ENCODE measurements at places on chromosomes 12 and 14.
A peak's percentile ranks its signal among the peaks of the same experiment; 100 is the strongest.

- DNase-seq: peak; percentile 16
Measured at GRCh38 chr14:50342221-50343078, 30.3 kb downstream of the DMAC2L start.

DNA sequence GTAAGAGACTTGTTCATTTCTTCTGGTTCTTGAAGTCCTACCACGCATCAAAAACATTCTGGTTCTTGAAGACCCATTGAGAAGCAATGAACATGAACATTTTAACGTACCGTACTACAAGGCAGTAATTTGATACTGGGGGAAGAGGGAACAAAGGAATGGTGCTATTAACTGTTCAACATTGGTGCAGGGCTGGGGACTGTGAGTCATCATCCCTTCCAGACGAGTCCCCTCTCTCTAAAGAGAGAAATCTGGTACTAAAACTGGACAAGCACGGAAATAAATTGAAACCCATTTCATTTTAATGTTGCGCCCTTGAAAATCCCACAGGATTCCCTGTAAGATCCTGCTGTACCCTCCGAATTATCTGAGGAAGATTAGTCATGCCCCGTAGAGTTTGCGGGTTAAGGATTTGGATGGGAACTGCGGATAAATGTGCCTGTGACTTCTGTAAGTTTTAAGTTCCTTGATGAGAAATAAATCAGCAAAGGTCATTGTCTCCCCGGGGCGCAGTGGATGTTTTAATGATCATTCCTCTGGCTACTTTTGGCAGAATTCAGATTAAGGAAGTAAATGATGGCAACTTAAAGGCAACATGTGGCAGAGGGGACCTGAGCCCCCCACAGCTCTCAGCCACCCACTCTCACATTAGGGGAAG lies 78.6 kb downstream of the KCNK13 start:
- DNase-seq: no peak

DNA sequence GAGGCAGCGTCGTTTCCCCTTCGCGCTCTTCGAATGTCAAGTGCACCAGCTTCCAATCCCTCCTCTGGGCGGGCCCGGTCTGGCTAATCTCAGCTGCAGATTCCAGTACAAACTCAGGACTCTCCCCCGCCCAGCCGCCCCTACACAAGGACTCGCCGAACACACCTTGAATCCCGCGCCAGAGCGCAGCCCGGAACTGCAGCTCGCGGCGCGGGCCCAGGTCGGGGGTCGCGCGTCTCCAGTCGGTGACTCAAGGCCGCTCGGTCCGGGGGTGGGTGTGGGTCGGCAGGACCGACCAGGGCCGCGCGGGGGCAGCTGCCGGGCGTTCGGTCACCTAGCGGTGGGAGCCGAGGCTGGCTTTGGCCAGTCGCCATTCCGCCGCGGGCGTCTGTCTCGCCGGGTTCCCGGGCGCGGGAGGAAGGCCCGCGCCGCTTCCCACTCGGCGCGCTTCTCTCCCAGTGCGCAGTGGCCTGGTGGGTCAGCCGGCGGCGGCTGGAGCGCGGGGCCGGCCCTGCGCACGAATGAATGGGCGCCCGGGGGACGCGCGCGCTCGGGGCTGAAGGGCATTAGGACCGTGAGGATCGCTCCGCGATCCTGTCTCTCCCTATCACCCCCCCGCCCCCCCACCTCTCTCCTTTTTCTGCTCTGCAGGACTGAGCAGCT lies at the start of gene GALNT16:
Gene GALNT16 (plus strand): TSS at position 632 of the 663 bp plus-strand sequence. CDS start 133 bp downstream, outside the sequence.
- DNase-seq: no peak

- no peak for DNase-seq
Measured at GRCh38 chr12:49888461-49889151, 15.1 kb downstream of the FAIM2 start.

- no peak for DNase-seq
Measured at GRCh38 chr12:28893365-28893764, 255.7 kb upstream of the FAR2 start.

DNA sequence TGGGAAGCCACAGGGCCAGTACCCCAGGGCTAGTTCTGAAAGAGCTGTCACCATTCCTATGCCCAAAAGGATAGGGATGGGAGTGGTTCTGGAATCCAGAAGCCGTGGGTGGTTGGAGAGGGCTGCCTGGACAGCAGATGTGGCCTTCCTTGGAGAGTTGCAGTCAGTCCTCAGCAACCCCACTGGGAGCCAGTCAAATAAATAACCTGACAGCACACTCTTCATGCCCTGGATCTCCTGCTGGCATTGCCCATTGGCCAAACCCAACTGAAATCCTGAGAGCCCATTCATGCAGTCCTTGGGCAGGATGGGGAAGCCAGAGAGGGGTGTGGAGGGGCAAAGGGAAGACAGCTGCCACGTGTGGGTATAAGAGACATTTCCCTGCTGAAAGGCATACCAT lies 128.2 kb downstream of the PTPN11 start:
- DNase-seq: no peak

GRCh38 chr12:49230805-49231194 lies 34.1 kb upstream of the TUBA1C start:
- DNase-seq: no peak

DNA sequence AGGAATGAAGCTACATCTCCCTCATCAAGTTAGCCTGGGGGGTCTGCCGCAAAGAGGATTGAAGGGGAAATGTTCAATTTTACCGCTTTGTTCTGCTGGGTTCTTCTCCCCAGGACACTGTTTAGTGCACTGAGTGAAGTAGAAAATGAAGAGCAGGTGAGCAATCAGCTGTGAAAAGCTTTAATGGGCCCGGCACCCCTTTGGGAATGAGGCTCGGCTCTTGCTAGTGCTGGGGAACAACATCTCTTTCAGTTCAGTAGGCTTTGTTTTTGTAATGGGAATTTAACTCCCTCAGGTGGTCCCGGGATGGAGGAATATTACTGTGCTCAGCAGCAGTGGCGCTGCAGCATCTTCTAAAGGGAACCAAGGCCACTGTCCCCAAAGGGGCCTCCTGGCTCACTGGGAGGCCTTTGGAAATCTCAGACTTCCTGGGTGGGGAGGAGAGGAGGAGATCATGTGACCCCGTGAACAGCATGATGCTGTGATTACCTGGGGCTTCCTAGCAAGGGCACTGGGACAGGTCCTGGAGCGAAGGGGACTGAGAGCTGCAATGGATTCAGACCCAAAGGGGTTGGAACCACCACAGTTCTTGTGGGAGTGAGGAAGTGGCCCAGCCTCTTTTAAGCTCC lies 85.2 kb upstream of the MAX start:
- DNase-seq: no peak

DNA sequence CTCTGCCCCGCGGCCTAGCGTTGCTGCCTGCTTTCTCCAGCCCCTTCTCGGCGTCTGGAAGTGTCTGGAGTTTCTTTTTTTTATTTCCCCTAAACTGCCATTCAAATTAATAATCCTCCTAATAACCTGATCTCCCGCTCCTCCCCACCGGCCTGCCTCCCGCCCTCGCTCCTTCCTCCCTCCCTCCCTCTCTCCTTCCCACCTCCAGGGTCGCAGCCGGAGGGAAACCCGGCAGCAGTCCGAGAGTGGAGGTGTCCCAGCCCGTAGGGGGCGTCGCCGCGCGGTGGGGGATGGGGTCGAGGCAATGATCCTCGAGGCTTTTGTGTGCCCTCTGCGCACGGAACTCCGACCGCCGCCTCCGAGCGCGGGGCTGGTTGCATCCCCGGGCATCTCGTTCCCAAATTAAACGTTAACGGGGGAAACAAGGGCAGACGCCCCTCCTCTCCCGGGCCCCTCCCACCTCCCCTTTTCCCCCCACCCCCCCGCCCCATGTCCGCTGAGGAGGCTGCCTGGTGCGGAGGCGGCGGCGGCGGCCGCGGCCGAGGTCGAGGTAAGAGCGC lies 1.0 kb upstream of the SOCS2 start:
- no peak for DNase-seq

- no peak for DNase-seq
Measured at GRCh38 chr12:99920353-99920960, 64.3 kb downstream of the ANKS1B start.

- no peak for DNase-seq
Measured at GRCh38 chr12:89740943-89741342, 32.3 kb upstream of the ATP2B1 start.

GRCh38 chr12:6208130-6208529 lies 7.9 kb downstream of the CD9 start:
- no peak for DNase-seq

DNA sequence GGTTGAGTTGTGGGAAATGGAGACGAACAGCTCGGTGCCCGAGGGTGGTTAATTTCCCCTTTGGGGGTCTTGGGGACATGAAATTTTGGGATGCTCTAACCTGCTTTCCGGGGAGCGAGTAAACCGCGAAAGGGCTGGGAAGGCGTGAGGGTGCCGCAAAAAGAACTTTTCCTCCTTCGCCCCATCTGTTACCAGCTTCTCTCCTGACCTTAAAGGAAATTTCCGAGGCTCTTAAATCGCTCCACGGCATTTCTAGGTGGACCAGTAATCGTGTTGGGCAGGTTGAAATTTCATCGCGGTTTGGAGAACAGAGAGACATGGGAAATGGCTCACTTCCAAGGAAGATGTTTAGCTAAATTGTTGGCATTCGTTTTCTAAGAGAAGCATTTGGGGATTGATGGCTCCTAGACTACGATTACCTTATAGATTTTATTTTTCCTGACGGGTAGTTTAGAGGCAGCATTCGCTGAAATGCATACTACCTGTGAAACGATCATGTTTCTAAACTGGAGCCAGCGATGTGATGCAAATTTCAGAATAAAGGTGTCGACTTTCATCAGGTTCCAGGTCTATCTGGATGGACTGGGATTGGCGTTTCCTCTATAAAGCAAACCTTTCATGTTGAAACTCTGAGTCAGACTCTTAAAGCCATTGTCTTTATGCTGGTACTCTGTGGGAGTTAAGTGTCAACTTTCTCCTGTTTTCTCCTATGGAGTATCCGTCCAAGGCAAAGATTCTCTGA lies 414.5 kb downstream of the PCNX1 start:
- DNase-seq: peak; percentile 26

- DNase-seq: no peak
Measured at GRCh38 chr12:46387670-46388069, 15.1 kb upstream of the SLC38A2 start.

- DNase-seq: no peak
Measured at GRCh38 chr12:75207338-75208083, 2.1 kb downstream of the KCNC2 start.

DNA sequence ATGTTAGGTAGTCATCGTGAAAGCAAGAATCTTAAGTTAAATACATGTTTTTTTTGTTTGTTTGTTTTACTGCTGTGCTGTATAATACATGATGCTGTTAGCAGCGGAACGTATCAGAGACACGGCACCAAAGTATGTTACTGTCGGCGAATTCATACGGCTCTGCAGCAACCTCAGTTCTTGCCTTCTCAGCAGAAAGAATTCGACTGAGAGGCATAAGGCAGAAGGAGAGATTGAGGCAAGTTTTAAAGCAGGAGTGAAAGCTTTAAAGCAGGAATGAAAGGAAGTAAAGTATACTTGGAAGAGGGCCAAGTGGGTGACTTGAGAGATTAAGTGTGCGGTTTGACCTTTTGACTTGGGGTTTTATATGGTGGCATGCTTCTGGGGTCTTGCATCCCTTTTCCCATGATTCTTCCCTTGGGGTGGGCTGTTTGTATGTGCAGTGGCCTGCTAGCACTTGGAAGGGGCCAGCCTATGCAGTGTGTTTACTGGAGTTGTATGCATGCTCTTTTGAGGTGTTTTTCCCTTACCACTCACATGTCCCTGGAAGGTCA lies 23.7 kb downstream of the LEMD3 start:
- DNase-seq: no peak

GRCh38 chr12:112944024-112944690 lies 5.9 kb downstream of the OAS3 start:
- no peak for DNase-seq

DNA sequence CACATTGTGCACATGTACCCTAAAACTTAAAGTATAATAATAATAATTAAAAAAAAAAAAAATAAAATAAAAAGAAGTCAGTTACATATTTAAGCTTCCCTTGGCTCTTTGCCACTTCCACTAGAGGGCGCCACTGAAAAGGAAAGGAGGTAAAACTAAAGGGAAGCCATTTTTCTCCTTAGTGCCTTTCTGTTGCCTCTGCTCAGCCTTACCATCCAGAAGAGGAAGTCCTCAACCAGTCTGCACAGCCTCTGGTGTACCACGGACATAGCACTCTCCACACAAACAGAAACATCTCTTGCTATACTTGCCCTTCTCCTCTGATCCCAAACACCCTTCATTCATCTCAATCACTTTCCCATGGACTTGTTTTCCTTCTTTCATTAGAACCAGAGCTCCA lies 169.0 kb upstream of the EEA1 start:
- no peak for DNase-seq

DNA sequence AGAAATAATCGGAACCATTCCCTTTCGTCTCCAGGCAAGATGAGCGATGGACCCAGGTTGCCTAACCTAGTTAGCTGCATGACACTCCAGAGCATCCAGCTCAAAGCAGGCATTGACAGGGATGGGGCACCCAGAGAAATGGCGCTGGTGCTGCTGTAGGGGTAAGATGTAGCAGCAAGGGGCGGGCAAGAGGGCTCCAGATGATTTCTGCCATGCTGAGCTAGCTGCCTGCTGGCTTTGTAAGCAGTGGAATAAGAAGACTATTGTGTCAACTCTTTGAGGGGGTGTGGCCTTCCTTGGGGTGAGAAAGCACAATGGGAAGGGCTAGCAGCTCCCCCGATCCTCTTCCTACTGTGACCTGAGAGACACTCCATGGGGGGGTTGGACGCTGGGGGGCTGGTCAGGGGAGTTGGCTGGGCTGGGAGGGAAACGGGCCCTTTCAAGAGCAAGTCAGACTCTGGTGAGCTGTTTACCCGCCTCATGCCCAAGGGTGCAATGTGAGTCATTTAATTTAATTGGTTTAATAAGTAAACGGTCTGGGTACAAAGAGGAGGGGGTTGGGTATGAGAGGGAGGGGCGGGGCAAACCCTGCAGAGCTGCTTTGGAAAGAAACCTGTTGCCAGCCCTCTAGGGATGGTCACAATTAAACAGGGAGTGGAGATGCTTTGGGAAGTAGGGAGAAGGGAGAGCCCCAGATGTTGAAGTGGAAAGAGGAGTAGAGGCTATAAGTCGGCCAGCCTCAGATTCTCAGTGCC lies 50.5 kb downstream of the B4GALNT3 start:
- no peak for DNase-seq

GRCh38 chr14:82766996-82767395 lies 1233.3 kb upstream of the SEL1L start:
- DNase-seq: no peak

GRCh38 chr14:37035401-37035800 lies 137.0 kb downstream of the SLC25A21 start:
- no peak for DNase-seq

DNA sequence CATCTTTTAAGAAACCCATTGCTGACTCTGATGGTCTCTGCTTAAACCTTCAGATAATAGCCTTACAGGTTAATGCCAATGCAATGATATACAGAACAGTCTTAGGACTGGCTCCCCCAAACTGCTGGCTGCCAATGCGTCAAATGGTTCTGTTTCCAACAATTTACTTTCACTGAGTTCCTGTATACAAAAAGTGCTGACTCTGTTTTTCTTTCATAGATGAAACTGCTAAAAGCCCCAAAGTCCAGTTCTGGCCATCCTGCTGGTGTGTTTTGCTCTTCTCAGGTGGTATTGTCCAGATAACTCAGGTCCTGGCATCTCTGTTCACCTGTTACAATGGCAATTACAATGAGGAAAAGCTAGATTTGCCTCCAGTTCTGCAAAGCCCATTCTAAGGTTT lies 326.9 kb downstream of the GRIN2B start:
- DNase-seq: no peak

- DNase-seq: no peak
Measured at GRCh38 chr14:31465111-31465510, 7.8 kb upstream of the DTD2 start.

Measured in substantia nigra (tissue), 51 donors.